ENCODE measurements at places on chromosomes 13 and 19.

DNA sequence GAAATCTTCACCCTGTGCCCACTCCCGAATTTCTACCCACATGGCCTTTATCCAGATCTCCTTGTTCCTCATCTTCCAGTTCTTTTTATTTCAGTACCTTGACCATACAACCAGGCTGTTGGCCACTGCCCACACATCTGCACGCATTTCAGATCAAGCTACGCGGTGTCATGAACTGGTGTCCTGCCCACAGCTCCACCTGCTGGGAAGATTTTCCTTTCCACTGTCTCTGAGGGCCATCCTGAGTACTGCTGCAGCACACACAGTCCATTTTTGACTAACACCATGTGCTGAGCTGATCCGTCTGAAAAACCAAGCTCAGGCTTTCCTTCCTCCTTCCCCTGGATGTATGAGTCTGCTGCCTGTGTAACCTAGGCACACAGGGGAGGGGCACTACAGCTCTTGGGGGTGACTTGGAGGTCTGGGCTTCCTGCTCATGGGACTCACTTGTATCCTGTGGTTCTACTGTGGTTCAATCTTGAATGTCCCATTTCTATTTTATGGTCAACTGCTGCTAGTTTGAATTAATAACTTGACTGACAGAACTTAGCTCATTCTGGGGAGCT lies 71.9 kb downstream of the WASF3 start:
- no peak for DNase-seq

GRCh38 chr19:30276011-30276882 lies 95.9 kb upstream of the ZNF536 start:
- no peak for DNase-seq

DNA sequence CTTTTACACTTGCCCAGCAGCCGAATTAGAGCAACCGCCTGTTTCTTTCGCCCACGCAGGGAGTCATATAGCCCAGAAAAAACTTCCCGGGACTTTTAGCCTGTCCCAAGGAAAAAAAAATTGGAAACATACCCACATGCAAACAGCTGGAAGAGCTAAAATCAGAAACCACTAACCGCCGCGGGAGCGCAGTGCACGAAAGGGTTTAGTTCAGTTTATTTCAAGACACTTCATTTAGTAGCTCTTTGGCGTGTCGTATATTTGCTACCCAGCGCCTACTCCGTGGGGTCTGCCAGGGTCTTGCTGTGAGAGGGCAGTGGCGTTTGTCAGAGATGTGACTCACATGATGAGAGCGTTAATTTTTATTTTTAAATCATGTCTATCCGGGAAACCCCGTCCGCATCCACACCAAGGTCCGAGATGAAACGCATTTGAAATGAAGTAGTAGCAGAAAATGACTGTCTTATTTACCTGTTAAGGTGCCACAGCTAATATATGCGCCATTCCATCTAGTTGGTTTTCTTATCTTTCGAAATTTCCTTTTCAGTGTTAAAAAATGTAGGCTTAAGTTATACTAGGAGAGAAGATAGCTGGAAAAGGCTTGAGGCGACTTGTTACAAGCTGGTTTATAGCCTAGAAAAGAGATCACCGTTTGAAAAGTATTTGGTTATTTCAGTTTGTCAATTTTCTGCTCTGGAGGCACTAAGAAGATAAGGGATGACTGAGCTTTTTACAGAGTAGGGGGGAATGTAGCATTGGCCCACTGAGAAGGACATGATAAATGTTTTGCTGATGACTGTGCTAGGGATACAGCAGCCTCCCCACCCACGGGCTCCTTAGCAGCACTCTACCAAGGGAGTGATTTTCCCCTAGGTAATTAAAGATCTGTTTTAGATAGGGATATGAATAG lies 1.7 kb downstream of the KLF5 start:
- DNase-seq, result no peak

DNA sequence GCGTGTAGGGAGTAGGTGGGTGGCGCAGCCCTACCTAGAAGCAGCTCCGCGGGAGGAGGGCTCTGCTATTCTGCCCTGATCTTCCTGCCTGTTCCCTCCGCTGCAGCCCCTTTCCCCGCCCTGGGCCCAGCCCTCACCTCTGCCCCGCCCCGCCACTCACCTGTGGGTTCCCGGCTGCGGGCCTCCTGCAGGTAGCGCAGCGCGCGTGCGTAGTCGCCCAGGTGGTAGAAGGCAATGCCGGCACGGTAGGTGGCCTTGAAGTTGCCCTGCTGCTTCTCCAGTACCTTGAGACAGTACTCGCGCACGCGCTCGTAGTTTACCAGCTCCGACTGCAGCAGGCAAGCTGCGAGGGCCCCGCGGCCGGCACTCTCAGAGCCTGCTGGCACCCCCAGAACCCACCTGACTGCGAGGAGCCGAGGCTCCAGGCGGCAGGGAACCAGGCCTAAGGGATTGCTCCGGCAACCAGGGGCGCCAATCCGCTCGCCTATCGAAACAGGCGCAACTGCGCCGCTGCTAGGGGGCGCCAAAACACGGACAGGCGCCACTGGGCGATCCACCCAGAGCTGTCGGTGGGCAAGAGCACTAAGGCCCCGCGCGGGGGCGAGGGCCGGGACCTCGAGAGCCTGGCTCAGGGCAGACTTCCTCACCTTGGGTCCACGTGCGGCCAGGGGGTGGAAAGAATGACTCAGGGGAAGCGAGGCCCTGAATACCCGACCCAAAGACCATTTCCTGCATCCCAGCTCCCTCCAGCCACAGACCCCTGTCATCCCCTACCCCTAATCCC lies 965 bp downstream of the TTC9B start:
- no peak for DNase-seq

- no peak for DNase-seq
Observed at GRCh38 chr13:90562443-90562842, 785.0 kb upstream of the MIR17HG start.

DNA sequence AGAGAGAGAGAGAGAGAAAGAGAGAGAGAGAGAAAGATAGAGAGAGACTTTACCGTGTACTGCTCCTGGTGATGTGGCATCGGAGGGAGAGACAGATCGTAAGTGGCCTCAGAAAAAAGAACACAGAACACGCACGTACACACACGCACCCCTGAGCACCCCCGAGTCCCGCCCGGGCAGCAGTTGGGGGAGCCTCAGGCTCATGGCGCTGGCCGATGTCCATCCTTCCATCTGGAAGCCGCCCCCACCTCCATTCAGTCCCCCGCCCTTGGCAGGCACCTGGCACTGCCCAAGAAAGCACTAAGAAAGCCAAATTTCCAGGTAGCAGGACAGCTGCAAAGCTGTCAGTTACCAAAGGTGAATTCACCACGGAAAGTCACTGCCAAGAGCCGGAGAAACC lies 116.9 kb downstream of the IER2 start:
- no peak for DNase-seq

DNA sequence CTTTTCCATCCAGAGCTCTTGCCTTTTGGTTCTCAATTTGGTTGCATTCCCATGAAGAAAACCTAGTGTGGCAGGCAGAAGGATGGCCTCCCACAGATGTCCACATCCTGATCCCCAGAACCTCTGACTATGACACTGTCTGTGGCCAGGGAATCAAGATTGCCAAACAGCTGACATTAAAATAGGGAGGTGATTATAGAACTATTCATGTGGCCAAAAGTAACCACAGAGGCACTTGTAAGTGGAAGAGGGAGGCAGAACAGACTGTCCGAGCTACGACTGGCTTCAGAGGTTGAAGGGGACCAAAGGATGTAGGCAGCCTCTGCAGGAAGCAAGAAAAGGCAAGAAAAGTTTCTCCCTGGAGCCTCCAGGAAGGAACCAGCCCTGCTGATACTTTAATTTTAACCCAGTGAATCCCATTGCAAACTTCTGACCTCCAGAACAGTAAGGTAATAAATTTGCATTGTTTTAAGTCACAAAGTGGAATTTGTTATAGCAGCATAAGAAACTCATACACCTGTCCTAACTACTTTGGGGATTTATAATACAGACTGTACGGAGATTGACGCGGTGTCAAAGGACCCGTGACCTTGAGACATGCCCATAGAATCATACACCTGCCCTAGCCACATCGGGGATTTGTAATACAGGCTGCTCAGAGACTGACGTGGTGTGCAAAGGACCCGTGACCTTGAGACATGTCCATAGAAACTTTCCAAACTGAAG lies 106.5 kb downstream of the ATP11A start:
- no peak for DNase-seq

DNA sequence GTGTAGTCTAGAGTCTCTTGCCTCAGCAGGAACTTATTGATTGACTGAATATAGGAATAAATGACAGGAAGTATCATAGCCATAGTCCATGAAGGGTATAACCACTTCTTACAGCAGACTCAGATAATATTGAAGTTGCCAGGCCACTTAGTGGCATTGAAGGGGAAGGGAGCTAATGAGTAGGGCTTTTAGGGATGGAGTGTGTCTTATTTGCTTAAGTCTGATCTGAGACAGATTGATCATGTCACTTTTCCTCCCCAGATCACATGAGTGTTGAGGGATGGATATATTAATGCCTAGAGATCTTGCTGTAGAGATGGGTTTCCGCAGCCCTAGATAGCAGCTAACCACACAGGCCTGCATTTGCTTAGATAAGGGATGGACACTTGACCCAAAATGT lies 62.2 kb upstream of the NBEA start:
- DNase-seq, result no peak

DNA sequence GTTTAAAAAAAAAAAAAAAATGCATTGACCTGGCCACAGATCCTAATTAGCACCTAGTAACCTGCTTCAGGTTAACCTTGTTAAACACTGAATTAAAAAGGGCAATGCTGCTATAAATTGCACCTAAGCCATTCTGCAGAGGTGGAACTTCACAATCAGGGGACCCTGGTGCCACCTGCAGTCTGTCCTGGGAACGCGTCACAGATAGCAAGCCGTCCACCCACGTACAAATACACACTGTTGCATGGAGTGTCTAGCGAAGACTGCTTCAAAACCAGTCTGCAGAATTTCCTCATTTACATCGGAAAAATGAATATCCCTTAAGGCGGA lies 169.3 kb downstream of the COL4A1 start:
- no peak for DNase-seq

GRCh38 chr13:28494778-28495537 lies at the start of gene FLT1:
Gene FLT1, minus strand, starts transcription at chr13:28495128. Its CDS starts 285 bp downstream, at chr13:28494843.
- peak; percentile 29 for DNase-seq

DNA sequence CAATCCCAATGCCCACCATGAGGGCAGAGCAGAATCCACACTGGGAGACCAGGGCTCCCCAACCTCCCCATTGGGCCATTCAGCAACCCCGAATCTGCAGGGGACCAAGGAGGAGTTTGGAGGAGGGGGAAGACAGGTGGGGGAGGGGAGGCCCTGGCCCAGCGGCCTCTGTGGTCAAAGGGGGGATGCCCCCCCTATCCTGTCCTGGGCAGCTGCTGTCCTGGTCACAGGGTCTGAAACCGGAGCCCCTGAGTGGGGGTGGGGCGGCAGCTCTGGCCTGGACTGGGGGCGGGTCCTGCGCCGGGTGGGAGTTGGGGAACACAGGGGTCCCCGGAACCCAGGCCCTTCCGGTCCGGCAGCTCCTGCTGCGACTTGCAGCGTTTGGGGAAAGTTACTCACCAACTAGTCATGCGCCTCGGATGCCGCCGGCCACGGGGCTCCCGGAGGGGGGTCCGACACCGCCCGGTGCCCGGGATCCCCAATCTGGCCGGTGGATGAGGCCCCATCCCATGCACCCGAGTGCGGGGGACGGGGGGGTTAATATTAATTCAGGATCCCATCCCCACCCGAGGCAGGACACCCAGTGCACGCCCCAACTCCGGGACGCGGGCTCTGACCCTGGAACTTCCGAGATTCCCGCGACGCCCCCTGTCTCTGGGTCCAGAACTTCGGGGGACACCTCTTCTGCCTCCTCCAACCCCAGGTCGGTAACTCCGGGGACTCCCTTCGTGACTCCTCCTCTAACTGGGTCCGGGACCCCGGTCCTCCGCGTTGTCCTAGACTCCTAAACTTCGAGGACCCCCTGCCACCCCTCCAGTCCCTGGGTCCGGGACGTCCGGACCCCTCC lies 872 bp downstream of the HOMER3 start:
- no peak for DNase-seq

DNA sequence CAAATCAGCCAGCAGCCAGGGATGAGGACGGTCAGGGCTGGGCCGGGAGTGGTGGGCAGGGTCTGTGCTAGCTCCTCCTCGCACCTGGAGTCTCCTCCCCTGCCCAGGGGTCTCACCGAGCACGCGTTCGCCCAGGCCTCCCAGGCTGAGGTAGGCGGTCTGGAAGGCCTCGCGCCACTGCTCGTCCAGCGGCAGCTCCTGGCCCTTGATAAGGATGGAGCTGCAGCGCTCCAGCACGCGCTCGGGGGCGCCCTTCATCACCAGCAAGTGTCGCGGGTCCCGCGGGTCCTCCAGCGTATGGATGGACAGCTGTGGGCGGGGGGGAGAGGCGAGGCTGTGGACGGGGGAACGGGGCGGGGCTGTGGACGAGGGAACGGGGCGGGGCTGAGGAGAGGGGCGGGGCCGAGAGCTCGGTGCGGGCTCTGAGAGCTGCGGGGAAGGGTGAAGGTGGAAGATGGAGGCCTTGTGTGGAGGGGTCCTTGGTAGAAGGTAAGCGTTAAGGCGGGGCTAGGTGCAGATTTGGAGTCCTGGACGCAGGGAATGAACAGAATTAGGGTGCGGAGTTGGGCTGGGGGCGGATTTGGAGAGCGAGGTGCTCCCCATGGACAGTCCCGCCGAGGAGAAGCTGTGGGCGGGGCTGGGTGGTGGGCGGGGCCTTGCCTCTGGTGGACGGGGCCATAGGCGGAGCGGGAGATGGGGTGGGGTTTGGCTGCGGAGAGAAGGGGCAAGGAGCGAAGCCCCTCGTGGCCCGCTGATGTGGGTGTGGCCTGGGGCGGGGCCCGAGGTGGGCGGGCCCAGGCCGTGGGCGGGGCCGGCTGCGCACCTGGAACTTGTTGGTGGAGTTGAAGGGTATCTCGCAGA lies 5.7 kb downstream of the ATP4A start:
- peak; percentile 80 for DNase-seq

DNA sequence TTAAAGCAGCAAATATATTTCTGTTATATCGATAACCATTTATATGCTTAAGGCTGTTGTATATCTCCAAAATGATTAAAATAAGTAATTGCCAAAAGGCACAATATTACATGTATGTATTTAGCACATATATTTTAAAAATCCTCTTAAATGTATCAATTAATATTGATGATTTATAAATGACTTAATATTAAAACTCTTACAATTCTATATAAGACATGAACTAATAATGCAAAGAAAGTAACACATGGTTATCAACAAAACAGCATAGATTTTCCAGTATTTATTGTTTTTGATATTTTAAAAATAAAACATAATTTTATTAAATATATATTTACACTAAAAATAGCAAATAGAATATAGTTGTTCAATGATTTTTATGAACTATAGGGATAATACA lies 32.4 kb downstream of the PCDH9 start:
- no peak for DNase-seq

- DNase-seq, result no peak
Observed at GRCh38 chr19:31118287-31118955, 230.8 kb downstream of the TSHZ3 start.

GRCh38 chr19:54928299-54928698 lies 19.0 kb downstream of the NLRP7 start:
- no peak for DNase-seq

DNA sequence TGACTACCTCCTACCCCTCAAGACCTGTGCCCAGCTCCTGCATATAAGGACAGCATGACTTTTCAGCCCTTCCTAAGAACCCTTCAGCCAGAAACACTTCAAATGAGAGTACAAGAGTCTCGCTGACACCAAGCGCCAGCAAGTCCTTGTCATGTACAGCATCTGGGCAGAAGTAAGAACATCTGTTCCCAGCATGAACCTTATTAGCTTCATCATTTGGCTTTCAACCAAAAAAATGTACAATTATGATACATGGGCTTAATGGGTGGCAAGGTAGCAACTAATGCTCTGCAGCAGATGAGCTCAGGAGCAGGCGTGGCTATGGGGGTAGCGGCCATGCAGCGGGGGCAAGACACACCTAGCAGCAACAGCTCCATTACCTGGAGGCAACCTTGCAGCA lies 487.6 kb downstream of the COG6 start:
- DNase-seq, result peak; percentile 75

Data from NCI-H524 (cell line).